ENCODE measurements at places on chromosomes 6 and 20. TPM values are rescaled to one million over a fixed set of nuclear protein-coding genes. Genes with fewer than 3 reads are reported as not detected.

DNA sequence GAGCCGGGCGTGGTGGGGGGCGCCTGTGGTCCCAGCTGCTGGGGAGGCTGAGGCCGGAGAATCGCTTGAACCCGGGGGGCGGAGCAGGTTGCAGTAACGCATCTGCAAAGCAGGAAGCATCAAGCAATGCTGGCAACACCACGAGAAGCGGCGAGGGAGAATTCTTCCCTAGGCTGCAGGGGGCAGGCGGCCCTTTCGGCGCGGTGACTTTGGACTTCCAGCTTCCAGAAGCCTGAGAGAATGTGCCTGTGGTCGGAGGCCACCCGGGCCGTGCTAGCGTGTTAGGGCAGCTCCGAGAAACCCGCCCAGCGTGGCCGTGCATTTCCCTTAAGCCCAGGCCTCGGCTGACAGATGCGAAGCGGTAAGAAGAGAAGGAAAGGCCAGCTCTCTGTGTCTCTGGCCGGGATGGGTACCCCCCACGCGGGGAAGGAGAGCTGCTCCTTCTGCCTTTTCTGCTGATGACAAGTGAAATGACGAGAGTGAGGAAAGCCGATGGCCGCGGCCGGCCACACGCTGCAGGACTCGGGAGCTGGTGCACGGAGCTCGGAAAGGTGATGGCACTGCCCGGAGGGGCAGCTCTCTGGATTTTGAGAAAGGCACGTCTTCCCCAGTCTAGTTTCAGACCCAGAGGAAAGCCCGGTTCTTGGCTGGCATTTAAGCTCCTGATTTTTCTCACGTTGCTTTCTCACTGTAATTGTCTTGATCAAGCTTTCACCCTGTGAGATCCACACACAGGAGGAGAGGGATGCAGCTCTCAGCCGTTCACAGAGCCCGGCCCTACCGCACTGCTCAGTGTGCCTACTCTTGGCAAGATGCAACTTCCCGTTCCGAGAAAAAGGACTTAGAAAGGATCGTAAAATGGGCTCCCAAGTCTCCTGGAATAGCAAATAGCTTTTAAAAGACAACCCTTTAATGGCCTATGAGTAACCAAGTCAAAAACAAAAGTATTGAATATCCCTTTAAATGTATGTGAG, 68.3 kb upstream of the EXOC2 start:
- no peak for DNase-seq

- no peak for DNase-seq
Measured at GRCh38 chr6:85405175-85405852, 44.6 kb upstream of the NT5E start.

DNA sequence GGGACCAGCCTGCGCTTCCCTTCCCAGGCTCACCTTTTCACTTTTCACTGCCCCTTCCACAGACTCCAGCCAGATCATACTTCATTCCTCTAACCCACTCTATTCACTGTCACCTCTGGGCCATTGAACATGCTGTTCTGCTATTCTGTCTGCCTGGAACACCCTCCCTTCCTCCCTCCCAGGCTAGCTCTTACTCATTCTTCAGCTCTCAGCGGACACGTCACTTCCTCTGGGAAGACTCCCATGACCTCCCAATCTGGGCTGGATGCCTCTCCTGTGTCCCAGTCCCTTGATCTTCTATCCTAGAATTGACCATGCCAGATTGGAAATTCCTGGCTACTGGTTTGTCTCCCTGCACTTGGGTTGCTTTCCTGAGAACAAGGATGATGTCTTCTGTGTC, 5.0 kb downstream of the SLC12A5 start:
- no peak for DNase-seq

GRCh38 chr20:59825944-59826759, 107.3 kb downstream of the SYCP2 start:
- no peak for DNase-seq

DNA sequence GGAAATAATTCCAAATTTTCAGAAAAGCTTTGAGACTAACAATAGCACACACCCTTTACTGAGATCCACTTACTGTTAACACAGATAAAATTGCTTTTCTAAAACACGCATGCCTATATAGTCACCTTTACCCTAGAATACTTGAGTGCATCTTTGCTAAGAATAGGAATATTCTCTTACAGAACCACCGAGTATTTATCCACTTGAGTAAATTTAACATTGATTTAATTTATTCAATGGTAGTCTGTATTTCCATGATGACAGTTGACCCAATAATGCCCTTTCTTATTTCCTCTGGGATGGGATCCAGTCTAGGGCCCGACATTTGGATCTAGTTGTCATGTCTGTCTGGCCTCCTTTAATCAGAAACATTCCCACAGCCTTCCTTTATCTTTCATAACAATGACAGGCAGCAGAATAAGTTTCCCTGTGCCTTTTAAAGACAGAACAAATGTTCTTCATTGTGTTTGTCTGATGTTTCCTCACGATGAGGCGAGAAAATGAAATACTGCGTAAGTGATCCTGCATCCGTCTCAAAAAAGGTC, 56.6 kb upstream of the ERVFRD-1 start:
- no peak for DNase-seq

DNA sequence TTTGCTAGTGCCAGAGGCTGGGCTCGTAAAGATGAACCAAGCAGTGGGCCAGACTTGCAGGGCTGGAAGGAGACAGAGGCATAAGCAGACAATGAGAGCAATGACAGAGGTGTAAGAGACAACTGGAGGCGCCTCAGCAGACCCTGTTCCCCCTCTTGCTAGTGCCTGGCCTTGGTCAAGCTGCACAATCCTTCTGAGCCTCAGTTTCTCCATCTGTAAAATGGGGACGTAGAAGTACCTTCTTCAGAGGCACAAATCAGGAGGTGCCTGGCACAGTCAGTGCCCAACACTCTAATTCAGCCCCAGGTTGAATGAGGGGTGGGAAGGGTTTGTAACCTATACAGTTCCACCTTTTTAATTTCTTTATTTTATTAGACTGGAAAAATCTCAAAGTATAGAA, 23.2 kb downstream of the BPIFB1 start:
- DNase-seq: no peak

DNA sequence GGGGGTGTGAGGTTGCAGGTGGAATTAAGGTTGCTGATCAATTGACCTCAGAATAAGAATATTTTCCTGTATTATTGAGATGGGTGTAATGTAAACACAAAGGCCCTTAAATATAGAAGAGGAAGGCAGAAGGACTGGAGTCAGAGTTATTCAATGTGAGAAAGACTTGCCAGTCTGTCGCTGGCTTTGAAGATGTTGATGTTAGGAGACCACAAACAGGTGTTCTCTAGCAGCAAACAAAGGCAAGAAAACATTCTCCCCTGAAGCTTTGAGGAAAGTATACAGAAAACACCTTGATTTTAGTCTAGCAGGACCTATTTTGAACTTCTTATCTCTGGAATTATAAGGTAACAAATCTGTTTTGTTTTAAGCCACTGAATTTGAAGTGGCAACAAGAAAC, 138.9 kb upstream of the PTPRK start:
- DNase-seq: no peak

GRCh38 chr6:131519670-131520436, 53.2 kb upstream of the ARG1 start:
- no peak for DNase-seq

DNA sequence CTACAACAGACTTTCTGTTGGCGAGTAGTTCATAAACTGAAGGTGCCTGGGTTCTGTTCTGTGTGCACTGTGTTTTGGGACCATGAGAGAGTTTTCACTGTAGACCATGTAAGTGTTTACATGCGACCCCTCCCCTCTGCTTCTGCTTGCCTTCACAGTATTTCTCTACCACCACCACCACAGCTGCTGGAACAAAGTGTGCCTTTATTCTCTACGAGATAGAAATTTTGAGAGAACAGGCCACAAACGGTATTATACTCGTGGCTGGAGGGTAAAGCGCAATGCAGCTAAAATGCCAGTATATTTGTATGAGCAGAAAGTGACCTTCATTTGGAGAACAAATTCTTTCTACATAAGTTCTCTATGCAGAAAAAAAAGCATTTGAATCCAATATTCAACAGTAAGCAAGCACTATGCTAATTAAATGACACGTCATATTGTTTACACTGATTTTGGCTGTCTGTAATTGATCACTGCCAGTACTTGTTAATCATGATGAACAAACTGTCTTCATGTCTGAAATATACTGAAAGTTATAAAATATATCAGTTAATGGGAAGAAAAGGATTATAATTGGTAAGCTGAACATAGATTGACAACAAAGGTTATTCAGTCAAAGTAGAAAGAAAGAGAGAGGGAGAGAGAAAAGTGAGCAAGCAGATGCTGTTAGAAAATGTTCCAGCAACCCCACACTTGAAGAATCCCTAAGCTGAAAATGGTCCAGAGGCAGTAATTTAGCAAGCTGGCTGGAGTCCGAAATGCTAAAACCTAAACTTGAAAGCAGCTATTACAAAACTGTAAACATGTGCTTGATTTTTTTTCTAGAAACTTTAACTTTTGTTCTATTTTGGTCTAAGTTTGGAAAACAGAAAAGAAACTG, 8.8 kb downstream of the CLDN20 start:
- DNase-seq: peak; percentile 10

DNA sequence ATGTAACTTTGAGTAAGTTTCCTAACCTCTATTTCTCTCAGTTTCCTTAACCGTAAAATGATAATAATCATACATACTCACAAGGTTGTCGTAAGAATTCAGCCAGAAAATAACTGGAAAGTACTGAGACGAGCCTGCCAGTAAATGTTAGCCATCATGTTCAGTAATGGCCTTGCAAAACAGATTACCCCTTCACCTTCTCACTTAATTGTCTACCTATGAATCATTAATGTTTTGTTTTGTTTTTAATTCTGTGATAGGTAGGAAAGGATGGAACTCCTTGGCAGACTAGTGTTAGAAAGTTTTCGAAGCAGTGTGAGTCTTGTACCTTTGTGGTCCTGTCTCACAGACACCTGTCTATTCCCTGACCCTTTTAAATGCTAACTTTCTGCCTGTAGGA, 50.6 kb downstream of the MAPK14 start:
- DNase-seq: no peak

- no peak for DNase-seq
Measured at GRCh38 chr6:167990016-167990945, 7.2 kb upstream of the KIF25 start.

DNA sequence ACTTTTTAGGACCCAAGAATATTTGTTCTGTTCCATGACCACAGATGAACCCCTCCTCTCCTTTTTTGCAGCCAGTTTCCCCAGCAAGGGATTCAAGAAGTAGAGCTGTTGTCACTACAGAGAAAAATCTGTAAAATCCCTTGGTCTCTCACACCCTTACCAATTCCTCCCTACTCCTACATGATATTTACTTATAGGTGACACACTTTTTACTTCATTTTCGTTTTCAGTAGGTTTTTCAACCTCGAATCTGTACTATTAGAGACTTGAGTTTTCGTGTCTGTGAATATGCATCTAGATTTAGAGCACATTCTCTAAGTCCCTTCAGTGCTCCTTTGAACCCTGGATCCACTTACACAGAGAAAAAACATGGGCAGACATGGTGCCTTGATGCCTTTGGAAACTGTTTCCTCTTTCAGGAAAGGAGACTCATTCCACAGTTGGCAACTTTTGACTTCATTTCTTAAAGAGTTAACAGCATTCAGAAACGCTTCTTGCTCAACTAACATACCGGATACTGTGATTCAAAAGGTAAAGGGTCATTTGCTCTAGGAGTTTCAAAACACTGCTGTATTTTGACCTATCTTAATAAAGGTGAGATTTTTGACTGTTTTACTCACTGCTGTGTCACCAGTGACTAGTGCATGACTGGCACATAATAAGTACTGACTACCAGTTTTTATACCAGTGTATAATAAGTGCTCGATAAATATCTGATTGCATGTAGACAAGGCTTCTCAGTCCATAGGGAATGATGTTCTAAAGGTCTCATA, 50.6 kb downstream of the LAMA4 start:
- DNase-seq: no peak

DNA sequence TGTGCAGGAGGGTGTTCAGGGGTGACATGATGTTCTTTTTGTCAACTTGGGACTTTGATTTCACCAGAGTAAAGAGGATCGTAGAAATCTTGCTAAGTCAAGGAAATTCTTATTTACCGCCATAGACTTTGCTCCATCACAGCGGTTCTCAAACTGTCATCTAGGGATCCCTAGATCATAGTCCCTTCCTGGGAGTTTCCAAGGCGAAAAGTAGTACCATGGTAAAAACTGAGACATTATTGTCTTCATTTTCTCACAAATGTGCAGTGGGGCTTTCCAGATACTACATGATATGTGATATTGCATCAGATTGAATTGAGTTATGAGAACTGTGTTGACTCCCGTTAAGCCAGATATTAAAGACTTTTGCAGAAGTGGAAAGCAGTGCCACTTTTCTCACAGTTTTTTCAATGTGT, 79.7 kb downstream of the JARID2 start:
- DNase-seq: no peak

- no peak for DNase-seq
Measured at GRCh38 chr20:57601211-57601570, 19.0 kb downstream of the ZBP1 start.

GRCh38 chr6:117338567-117338966, 73.2 kb downstream of the VGLL2 start:
- DNase-seq: no peak

GRCh38 chr20:24647713-24648112, 178.3 kb downstream of the SYNDIG1 start:
- no peak for DNase-seq

- DNase-seq: no peak
Measured at GRCh38 chr6:104404377-104404776, 455.3 kb downstream of the HACE1 start.

DNA sequence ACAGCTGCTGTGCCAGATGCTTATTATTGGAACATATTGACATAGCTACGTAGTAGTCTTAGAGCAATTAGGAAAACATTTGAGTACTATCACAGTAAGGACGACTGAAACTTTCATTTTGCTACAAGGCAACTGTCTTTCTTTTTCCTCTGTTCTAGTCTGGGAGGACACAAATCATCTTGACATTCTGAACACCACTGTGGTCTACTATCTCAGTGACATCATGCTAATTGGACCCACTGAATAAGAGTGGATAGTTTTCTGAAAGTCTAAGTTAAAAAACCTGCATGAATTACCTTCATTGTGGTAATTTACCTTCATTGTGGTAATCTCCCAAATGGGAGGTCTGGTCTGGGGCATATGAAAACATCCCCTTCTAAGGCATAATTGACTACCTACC, 163.3 kb upstream of the MOCS1 start:
- DNase-seq: no peak

- DNase-seq: peak; percentile 49
Measured at GRCh38 chr6:41278699-41279405, 7.6 kb downstream of the TREM1 start.

Gene KIF25
- polyA plus RNA-seq: 0.47 TPM

Gene THBS2
- polyA plus RNA-seq: 12.2 TPM

Gene LPA
- 0.32 TPM for polyA plus RNA-seq

Gene ISM1
- 3.9 TPM for polyA plus RNA-seq

Gene ANKRD6
- polyA plus RNA-seq: 19.2 TPM

Gene TPD52L2
- polyA plus RNA-seq: 81.3 TPM

Gene PAK5
- polyA plus RNA-seq: 0.28 TPM

Gene CLIC1
- polyA plus RNA-seq: 313 TPM

Gene HNF4A
- polyA plus RNA-seq: 46.1 TPM
